GM23248 (cell line): ENCODE measurements at places on chromosomes 16 and 17. TPM values are rescaled to one million over a fixed set of nuclear protein-coding genes. Genes with fewer than 3 reads are reported as not detected.
A peak's percentile ranks its signal among the peaks of the same experiment; 100 is the strongest.

Gene MRPL10
- 30.6 and 35.1 TPM in 2 replicates for polyA plus RNA-seq

Gene SPIRE2
- 0.55 and 0.79 TPM in 2 replicates for polyA plus RNA-seq

Gene TAT
- polyA plus RNA-seq = not detected in 2 replicates

Gene ARL5C
- not detected in 2 replicates for polyA plus RNA-seq

Gene KRTAP9-8
- polyA plus RNA-seq = not detected in 2 replicates

Gene KRTAP4-2
- not detected in 2 replicates for polyA plus RNA-seq

Gene ABCA8
- polyA plus RNA-seq = 3.5 and 4.4 TPM in 2 replicates

Gene HOXB4
- 0.54 and 1.2 TPM in 2 replicates for polyA plus RNA-seq

Gene TLCD2
- 2.2 and 2.4 TPM in 2 replicates for polyA plus RNA-seq

Gene CALB2
- 0.99 and 1.2 TPM in 2 replicates for polyA plus RNA-seq

Gene RNF167
- 34.2 and 36.6 TPM in 2 replicates for polyA plus RNA-seq

Gene RNF112
- polyA plus RNA-seq = 0.75 and 0.83 TPM in 2 replicates

Gene KRTAP3-1
- not detected in 2 replicates for polyA plus RNA-seq

GRCh38 chr17:68821860-68822696, 133.1 kb downstream of the ABCA8 start:
- peaks cover 16% of the 10 kb centered on the region for H3K4me1 ChIP-seq
- DNase-seq = peak; percentile 87
- no peak overlapping the region for H3K27ac ChIP-seq
- H3K27me3 ChIP-seq = no peaks in the 10 kb centered on the region
- H3K4me3 ChIP-seq = no peak overlapping the region

GRCh38 chr16:78896280-78896679, 704.3 kb downstream of the MAF start:
- no peak overlapping the region for H3K4me3 ChIP-seq
- H3K27me3 ChIP-seq = no peaks in the 10 kb centered on the region
- no peak for DNase-seq
- H3K27ac ChIP-seq = no peak overlapping the region
- no peaks in the 10 kb centered on the region for H3K4me1 ChIP-seq

GRCh38 chr16:90018297-90018651, 982 bp downstream of the DBNDD1 start:
- H3K27me3 ChIP-seq = no peaks in the 10 kb centered on the region
- H3K4me3 ChIP-seq = no peak overlapping the region; the same call in 1 of the 2 replicates
- DNase-seq = no peak
- H3K27ac ChIP-seq = no peak overlapping the region

DNA sequence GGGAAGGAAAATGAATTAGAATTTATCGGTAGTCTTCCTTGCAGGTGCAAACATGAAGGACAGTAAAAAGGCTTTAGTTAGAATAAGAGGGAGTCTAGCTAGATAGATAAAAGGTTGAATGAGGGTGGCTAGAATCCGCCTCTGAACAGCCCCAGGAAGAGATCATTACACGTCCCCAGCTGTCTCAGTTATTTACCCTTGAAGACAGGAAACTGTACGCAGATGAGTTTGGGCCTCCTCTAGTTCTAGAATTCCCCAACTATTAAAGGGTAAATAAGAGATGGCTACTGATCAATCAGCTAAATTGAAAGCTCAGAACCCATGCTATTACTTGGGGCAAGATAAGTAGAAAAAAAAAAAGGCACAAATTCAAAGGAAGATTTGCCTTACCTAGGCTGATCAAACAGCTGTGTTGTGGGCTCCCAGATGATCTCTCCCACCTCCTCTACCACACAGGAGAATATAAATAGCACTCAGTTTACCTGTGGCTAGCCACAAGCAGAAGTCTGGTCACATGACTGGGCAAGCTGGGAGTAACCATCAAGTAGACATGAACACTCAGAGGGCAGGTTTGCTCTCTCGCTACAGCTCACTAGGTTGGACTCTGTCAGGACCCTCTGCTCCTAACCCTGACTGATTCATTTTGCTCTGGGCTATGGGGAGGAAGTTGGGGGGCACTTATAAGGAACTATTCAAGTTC, 17.0 kb downstream of the FAM117A start:
- DNase-seq = no peak
- H3K27me3 ChIP-seq = no peaks in the 10 kb centered on the region
- no peak overlapping the region for H3K27ac ChIP-seq
- H3K4me3 ChIP-seq = no peak overlapping the region
- peaks cover 7% of the 10 kb centered on the region for H3K4me1 ChIP-seq

GRCh38 chr16:4631444-4631843, 6.8 kb downstream of the MGRN1 start:
- no peaks in the 10 kb centered on the region for H3K4me1 ChIP-seq
- no peaks in the 10 kb centered on the region for H3K27me3 ChIP-seq
- no peak overlapping the region for H3K4me3 ChIP-seq
- no peaks in the 10 kb centered on the region for H3K36me3 ChIP-seq
- no peak for DNase-seq

DNA sequence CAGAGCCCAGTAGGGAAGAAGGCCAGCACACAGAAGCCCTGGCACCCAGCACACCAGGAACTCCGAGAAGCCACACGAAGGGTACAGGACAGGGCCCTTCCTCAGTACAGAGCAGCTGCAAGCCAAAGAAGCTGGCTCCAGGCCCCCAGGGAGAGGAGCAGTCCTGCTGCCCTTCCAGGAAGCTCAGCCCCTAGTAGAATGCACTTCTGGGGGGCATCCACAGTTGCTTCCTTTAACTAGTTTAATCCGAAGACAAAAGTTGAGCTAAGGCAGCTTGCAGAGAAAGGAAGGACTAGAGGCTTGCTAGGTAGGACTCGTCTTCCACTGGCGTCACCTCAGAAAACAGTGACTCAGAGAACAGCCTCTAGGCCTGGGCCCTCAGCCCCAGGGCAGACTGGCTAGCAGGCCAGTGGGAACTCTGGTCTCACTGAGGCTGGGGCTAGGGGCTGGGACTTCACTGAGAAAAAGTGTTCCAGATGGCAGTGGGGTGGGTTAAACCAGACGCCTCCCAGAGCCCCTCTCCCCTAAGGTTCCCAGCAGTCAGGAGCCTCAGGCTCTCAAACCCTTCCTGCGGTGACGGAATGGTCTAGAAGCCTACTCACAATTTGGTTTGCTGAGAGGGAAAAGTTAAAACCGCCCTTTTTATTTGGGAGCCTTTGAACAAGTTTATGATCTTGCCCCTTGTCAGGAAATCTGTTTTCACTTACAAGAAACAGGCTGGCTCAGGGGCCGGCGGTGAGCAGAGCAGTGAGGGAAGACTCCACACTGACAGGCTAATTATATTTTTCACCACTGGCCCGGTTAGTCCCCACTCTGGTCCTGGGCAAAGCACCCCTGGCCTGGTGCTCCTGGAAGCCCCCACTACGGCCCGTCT, 41.4 kb downstream of the ACTG1 start:
- H3K27ac ChIP-seq = peak overlapping the region; percentile 55
- peak; percentile 74 for DNase-seq
- H3K27me3 ChIP-seq = no peaks in the 10 kb centered on the region
- H3K36me3 ChIP-seq = no peaks in the 10 kb centered on the region

DNA sequence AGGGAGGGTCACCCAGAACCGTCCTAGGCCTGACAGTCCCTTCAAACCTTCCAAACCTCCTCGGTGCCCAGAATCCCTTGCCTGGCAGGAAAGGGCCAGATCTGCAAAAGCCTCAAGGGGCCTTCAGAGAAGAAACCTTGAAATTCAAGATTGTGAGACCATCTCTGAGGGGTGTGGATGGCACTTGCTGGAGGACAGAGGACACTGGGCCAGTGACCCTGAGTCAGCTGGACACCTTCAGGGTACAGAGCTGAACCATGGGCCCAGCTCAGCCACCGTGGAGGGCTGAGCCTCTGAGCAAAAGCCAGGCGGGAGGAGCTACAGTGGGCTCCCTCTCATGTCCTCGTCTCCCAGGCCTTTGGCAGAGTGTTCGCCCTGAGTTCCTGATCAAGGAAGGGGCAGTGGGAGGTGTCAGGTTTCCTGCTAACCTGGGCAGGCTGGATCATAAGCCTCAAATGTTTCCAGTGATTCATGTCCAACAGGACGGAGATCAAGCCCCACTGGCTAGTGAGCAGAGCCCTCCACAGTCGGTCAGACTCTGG, 3.0 kb downstream of the PDILT start:
- H3K27me3 ChIP-seq = no peaks in the 10 kb centered on the region
- H3K27ac ChIP-seq = no peak overlapping the region
- H3K4me1 ChIP-seq = no peaks in the 10 kb centered on the region
- no peak for DNase-seq
- H3K36me3 ChIP-seq = no peaks in the 10 kb centered on the region
- no peak overlapping the region for H3K4me3 ChIP-seq

GRCh38 chr16:75575958-75576357, 9.8 kb downstream of the GABARAPL2 start:
- no peak for DNase-seq
- no peak overlapping the region for H3K4me3 ChIP-seq
- H3K36me3 ChIP-seq = peaks cover 48% of the 10 kb centered on the region
- H3K4me1 ChIP-seq = no peaks in the 10 kb centered on the region
- H3K27ac ChIP-seq = no peak overlapping the region
- no peaks in the 10 kb centered on the region for H3K27me3 ChIP-seq

DNA sequence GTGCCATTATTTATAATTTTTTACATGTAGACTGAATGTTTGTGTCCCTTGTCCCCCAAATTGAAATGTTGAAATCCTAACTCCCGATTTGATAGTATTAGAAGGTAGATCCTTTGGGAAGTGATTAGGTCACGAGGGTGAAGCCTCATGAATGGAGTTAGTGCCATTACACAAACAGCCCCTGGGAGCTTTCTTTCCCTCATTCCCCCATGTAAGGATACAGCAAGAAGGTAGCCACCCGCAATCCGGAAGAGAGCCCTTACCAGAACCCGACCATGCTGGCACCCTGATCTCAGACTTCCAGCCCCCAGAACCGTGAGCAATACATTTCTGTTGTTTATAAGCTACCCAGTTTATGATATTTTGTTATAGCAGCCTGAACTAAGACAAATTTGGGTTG, 143.2 kb downstream of the NPIPB5 start:
- DNase-seq = no peak
- H3K4me3 ChIP-seq = no peak overlapping the region
- no peaks in the 10 kb centered on the region for H3K4me1 ChIP-seq
- peaks cover 15% of the 10 kb centered on the region; the same call in 1 of the 2 replicates for H3K27me3 ChIP-seq

GRCh38 chr17:44314869-44315661, 6.7 kb downstream of the RUNDC3A start:
- H3K27ac ChIP-seq = no peak overlapping the region
- H3K36me3 ChIP-seq = no peaks in the 10 kb centered on the region
- H3K27me3 ChIP-seq = peaks cover 16% of the 10 kb centered on the region
- DNase-seq = peak; percentile 70
- H3K4me1 ChIP-seq = no peaks in the 10 kb centered on the region
- peak overlapping the region; percentile 48 for H3K4me3 ChIP-seq

- peak; percentile 59 for DNase-seq
- no peaks in the 10 kb centered on the region for H3K4me1 ChIP-seq
- H3K27ac ChIP-seq = no peak overlapping the region
Observed at GRCh38 chr16:68197250-68197649, 38.7 kb downstream of the ESRP2 start.

GRCh38 chr17:62043602-62044001, 21.5 kb downstream of the MED13 start:
- no peak for DNase-seq
- H3K36me3 ChIP-seq = peaks cover 28% of the 10 kb centered on the region
- H3K27ac ChIP-seq = no peak overlapping the region
- no peaks in the 10 kb centered on the region for H3K27me3 ChIP-seq
- H3K4me1 ChIP-seq = no peaks in the 10 kb centered on the region
- H3K4me3 ChIP-seq = no peak overlapping the region

GRCh38 chr17:61474235-61474927, 22.2 kb downstream of the TBX4 start:
- H3K36me3 ChIP-seq = no peaks in the 10 kb centered on the region
- peak overlapping the region; percentile 40; the same call in 1 of the 2 replicates for H3K4me3 ChIP-seq
- H3K27me3 ChIP-seq = no peaks in the 10 kb centered on the region
- H3K4me1 ChIP-seq = peaks cover 22% of the 10 kb centered on the region

DNA sequence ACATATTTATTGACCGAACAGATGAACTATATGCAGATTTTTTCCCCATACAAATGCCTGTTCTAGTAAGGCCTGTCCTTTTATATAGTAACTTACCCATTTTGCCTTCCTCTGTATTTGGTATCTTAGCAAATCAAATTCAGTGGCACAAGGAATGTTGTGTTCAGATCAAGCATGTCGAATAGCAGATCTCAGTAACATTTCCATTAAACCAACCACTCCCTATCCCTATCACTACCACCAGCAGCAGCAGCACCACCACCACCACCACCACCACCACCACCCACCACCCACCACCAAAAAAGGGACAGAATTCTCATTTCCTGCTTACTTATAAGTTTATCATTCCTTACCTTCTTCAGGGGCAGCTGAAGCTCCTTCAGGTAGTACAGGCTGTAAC, 94.7 kb downstream of the TRIM37 start:
- H3K36me3 ChIP-seq = peaks cover 8% of the 10 kb centered on the region; the same call in 1 of the 2 replicates
- no peak overlapping the region for H3K27ac ChIP-seq
- H3K4me1 ChIP-seq = no peaks in the 10 kb centered on the region

DNA sequence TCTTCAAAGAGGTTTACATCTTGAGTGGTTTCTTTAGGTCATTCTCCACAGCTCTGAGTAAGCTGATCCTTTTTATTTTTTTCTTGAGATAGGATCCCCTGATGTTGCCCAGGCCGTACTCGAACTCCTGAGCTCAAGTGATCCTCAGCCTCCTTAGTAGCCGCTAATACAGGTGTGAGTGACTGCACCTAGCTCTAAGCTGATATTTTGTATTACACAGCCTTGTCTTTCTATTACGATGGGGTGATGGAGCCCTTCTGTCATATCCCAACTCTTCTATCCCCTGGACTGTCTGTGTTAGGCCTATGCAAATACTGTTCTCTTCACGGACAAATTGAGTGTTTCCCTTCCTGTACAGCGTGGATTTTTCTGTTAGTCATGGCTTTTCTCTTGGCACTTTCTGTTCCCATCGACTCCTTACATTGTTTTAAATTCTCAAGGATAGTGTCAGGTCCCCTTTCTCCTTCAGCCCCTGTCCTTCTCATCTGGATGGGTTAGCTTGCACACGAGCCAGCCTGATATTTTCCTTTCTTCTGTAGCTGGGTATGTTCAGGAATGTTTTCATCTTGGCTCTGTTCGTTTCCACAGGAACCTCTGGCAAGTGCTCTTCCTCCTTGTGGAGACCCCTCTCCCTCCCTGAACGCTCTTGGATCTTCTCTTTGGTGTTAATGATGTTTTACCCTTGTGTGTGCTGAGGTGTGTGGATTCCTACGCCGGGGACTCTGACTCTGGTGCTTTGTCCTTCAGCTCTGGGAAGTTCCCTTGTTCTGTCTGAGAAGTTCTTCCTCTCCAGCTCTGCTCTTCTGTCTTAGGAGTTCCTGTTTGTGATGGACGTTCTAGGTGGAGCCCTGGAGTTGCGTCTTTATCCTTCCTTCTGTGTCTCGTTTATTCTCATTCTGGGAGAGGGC, 2.3 kb downstream of the BANP start:
- H3K27ac ChIP-seq = peak overlapping the region; percentile 85
- peaks cover 12% of the 10 kb centered on the region for H3K4me1 ChIP-seq
- no peak overlapping the region for H3K4me3 ChIP-seq
- H3K27me3 ChIP-seq = no peaks in the 10 kb centered on the region

- H3K27me3 ChIP-seq = no peaks in the 10 kb centered on the region
- 0 out of 2 replicates have a peak, but pooled peaks cover 3% of the 10 kb centered on the region for H3K36me3 ChIP-seq
- peaks cover 16% of the 10 kb centered on the region for H3K4me1 ChIP-seq
- DNase-seq = peak; percentile 59
- H3K4me3 ChIP-seq = peak overlapping the region; percentile 65
- H3K27ac ChIP-seq = peak overlapping the region; percentile 56; the same call in 1 of the 2 replicates
Observed at GRCh38 chr16:57479205-57479975, 6.9 kb downstream of the DOK4 start.
